ENCODE measurements at places on chromosomes 1 and 21.

DNA sequence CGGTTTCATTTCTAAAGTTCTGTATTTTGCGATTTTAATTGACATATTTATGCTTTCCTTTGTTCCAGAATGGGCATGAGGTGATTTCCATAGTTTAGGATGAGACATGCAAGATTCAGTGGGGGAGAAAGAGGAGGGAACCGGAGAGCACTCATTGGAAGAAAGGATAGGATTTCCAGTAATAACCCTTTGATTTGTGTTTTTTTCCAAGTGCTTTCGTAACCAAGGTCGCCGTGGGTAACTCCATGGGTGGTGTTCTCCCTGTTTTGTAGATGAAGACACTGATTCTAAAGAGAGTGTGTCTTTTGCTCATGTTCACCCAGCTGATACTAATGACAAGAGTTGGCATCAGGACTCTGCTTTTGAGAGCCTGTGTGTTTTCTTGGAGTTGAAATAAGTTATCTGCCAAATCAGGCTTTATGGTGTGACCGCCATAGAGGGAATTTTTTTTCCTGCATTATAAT, 170.1 kb downstream of the DHRS3 start:
- DNase-seq: no peak

- DNase-seq: no peak
Measured at GRCh38 chr21:41715649-41716281, 51.1 kb downstream of the RIPK4 start.

DNA sequence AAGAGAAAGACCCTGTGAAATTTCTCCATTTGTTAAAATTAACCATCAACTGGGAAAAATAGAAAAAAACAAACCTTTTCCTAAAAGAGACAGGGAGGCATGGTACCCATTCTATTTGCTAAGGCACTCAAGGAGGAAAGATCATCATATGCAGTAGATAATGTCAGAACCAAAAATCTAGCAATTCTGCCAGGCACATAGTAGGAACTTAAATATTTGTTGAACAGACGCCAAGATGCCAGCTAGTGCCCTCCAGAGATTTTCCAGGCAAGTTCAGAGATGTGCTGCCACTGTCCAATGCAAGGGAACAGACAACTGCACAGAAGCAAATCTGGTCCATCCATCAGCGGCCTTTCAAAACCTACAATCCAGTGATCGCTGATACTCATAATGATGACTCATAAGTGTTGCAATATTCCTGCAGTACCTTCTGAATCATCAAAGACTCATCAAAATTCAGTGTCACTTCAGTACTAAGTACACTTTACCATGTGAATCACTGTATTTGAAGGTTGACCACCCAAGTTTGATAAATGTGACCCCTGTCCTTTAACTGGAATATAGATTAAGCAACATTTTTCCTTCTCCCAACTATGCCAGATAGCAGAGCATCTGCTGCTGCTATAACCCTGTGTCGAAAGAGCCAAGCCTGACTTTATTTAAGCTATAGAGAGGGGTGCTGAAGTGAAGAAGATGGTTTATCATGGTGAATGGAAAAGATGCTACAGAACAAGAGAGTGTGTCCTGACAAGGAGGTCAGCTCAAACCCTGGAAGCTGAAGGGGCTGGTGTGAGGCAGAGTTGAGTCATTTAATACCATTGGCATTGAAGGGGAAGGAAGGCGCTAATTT, 99.1 kb downstream of the MT1HL1 start:
- DNase-seq: peak; percentile 85

DNA sequence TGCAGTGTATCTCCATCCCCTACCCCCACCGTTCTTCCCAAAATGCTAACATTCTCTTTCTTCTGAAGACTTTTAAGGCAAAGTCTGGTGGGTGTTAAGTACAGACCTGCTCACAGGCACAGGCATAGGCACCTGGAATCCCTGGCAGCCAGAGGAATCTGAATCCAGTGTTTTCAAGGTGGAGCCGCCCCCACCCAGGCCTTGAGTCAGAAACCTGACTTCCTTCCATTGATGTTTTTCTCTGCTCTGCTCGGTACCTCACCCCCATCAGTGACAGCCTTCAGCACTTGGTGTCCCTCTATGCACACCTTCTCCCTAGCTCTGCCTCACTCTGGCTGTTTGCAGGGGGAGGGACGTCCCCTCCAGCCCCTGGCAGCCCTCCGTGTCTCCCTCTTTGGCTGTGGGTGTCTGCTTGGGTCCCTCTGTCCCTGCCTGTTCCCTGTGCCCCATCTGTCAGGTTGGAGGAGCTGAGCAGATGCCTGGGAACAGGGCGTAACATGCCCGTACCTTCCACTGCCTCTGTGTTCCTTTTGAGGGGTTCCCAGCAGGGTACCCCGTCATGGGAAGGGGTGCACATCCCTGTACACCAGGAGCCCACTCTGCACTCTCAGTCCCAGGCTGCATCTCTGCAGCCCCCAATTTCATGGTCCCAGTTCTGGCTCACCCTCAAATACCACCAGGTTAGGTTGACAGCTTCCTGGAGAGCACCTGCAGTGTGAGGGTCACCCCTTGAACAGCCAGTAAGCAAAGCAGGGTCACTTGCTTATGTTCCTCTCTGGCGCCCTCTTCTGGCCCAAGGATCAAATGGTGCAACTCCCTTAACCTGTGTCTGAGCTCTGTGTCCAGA, 6.7 kb downstream of the NCDN start:
- DNase-seq: peak; percentile 21

GRCh38 chr1:192587386-192588266, 12.1 kb downstream of the RGS1 start:
- no peak for DNase-seq

- DNase-seq: peak; percentile 90
Measured at GRCh38 chr1:23475134-23475628, 8.8 kb downstream of the ASAP3 start.
